ENCODE measurements at places on chromosomes 13 and 19.
A peak's percentile ranks its signal among the peaks of the same experiment; 100 is the strongest.

GRCh38 chr13:71524245-71524612 lies 342.8 kb downstream of the DACH1 start:
- no peak for DNase-seq

DNA sequence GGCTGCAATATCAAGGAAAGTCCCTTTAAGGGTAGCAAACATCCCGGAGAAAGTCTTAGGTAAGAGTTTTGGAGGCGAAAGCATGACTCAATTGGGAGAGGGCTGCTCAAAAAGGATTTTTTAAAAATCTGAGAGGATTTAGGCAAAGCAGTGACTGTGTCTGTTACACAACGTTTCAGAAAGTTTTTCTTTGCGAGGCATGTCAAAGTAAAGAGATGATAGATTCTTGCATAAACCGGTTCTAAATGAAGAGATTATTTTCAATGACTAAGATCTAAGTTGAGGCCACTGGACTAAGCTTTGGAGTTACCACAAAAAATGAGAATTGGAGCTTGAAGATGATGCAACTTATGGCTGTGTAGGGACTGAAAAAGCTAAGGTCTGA lies 43.7 kb upstream of the ENOX1 start:
- DNase-seq, result no peak

DNA sequence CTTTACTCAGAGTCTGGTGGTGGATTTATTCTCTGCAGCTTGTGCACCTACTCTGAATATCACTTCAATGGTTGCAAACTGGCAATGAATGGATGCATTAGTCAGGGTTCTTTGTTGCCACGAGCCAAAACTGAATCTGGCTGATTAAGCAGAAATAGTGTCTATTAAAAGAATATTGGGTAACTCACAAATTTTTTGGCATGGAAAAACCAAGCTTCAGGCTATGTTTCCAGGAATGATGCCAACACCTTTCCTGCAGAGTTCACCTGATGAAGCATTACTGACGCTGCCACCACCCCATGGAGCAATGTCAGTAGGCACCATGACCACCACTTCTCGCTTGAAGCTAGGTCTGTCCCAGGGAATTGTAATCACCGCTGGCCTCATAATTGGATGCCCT lies 597.8 kb upstream of the SLC10A2 start:
- DNase-seq, result no peak

DNA sequence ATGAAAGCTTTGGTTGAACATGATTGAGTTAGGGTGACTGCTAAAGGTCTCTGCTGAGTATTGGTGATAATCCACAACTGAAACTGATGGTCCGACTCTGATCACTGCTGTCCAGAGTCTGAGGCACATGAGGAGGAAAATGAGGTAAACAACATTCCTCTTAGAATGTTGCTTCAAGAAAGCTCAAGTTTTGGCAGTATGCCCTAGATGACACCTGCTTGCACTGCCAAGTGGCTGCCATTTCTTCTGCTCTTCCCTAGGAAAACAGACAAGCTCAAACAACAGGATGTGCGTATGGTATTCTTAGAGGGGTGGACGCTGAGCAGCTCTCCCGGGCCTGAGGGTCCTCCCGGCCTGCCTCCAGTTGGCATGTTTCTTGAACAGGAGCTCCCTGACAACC lies 15.2 kb upstream of the MTIF3 start:
- no peak for DNase-seq

DNA sequence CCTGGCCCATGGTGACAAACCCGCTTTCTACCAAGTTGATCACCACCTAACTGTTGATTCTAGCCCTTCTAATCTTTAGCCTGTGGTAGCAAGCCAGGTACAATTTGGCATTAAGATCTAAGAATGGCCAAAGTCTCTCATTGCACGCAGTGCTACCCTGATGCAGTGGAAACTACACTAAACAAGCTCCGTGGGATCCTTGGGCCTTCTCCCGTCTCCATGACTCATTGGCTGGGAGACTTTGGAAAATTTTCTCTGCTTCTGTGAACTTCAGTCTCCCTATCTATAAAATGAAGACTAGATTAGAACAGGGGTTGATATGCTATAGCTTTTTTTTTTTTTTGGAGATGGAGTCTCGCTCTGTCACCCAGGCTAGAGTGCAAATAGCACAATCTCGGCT lies 223.0 kb downstream of the TSHZ3 start:
- no peak for DNase-seq

- peak; percentile 1 for DNase-seq
Observed at GRCh38 chr13:39892721-39893685, 237.5 kb downstream of the COG6 start.

GRCh38 chr19:19487950-19488874 lies 27.1 kb downstream of the TSSK6 start:
- DNase-seq, result no peak

DNA sequence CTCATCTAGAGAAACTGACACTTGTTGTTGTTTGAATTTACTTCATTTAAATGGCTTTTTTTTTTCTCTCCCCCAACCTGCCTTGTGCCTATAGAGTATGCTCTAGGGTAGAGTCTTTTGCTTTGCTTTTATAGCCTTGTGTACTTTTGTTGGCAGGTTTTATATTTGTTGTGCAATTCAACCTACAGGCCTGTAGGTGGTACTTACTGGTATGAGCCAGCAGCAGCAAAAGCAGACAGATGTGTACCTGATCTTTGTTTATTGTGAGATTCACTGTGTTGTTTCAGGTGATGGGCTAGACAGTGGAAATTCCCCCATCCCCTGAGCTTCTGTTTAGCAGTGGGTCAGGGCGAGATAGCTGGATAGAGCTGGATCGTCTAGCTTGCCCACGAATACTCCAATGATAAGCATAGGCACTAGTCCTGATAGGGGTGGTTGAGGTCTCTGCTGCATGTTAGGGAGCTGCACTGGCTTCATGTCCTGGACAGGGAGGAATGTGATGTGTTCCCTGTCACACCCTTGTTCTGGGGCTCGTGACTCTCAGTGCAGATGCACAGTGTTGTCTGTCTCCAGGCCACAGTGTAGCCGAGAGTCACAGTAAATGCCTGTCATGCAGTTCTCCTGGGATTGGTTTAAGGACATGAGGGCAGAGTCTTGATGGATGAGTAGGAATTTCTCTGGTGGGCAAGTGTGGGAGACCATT lies 21.3 kb downstream of the DNAJC3 start:
- DNase-seq, result no peak

- no peak for DNase-seq
Observed at GRCh38 chr13:39326469-39327171, 276.4 kb downstream of the LHFPL6 start.

DNA sequence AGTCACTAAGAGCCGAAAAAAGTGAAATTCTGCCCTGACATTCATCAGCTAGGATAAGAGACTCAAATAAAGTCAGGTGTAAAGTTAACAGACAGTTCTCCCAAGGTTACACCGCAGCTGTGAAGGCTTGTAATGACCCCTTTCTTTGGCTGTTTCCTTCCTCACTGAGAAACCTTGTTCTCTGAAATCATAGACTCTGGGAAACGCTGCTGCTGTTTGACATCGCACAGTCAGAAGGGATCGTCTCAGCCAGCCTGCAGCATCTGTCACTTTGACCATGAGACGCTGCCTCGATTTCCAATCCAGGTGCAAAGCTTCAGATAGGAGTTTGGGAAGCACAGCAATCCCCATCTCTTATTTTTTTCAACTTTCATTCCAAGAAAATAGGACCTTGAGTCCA lies 678 bp downstream of the BCAT2 start:
- no peak for DNase-seq

DNA sequence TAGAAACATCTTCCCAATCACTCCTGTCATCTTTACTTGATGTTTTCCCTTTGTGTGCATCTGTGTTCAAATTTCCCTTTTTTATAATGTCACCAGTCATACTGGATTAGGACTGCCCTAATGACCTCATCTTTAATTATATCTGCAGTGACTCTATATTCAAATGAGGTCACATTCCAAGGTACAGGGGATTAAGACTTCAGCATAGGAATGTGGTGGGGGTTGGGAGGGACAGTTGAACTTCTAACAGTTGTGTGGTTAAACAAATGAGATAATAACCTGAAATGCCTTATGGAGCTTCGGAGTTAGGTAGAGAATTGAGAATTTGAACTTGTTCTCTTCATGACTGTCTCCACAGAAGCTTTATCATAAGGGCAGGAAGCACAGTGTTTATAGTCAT lies 23.0 kb downstream of the PAN3 start:
- no peak for DNase-seq

DNA sequence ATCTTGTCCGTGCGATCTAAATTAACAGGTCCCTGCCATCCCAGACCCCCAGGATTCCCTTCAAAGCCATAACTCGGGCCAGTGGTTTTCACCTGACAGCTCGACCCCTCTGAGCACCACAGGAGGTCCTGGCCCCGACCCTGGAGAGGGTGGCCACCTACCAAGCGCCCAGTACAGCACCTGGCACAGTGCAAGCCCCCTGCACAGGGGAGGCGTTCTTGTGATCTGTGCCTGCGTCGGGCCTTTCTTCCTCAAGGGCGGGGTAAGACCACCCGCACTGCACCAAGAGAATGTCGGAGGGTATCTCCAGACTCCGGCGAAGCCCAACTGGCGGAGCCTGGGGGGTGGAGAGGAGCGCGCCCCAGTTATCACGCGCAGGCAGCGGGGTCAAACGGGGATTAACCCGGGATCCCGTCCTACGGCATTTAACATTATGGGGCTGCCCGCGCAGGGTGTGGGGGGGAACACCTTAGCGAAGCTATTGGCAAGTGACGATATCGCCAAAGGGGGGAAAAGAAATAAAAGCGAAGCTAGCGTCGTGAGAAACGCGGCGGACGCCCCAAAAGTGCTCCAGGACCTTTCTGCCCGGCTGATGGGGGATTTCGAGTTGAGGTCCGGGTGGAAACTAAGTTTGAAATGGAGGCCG lies 1.3 kb upstream of the HNRNPL start:
- DNase-seq, result no peak

DNA sequence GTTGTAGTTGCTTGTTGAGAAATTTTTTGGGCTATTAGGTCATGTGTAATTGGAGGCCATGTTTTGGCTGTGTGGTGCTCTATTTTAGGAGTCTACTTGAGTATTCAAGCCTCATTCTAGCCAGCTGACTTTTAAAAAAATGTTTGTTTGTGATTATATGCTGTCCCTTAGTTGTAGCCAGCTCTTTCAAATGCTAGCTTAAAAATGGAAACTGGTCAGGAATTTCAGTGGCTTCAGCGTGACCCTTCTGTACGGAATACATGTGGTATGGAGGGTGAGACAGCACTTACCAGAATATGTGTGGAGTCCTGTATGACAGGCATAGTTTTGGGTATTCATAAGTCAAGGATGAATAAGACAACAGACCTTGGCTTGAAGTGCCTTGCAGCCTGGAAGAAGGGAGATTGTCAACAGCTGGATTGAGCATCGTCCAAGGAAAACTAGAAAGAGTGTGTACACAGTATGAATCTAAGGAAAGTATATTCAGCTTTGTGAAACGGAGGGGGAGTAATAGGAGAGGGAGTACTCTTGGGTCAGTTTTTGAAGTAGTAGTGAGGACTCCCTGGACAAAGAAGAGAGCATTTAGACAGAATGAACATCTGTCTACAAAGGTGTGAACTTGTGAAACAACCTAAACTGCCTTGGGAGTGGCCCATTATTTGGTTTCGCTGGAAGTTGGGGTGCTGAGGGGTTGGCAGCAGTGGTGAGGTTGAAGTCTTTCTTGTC lies 20.0 kb upstream of the WTIP start:
- DNase-seq, result no peak

GRCh38 chr13:65260946-65261891 lies 1968.9 kb downstream of the PCDH9 start:
- DNase-seq, result no peak

GRCh38 chr19:48346191-48346590 lies 17.5 kb downstream of the TMEM143 start:
- no peak for DNase-seq

DNA sequence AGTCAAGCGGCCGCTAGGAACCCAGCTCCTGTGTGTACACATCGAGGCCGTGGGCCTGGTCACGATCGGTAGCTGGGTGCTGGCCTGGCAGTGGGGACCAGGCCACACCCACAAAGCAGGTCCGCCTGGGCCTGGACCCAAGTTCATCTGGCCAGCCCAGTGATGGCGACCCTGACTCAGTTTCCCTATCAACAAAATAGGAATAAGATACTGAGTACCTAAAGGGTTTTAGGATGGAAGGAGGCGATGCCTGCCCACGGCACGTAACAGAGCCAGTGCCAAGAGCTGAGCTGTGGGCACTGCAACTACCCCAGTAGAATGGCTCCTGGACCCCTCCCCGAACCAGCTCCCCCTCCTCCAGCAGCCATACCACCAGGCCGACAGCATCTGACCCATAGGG lies 243.5 kb upstream of the SGCG start:
- DNase-seq, result no peak

GRCh38 chr13:79317856-79318255 lies 88.2 kb downstream of the RBM26 start:
- DNase-seq, result no peak

DNA sequence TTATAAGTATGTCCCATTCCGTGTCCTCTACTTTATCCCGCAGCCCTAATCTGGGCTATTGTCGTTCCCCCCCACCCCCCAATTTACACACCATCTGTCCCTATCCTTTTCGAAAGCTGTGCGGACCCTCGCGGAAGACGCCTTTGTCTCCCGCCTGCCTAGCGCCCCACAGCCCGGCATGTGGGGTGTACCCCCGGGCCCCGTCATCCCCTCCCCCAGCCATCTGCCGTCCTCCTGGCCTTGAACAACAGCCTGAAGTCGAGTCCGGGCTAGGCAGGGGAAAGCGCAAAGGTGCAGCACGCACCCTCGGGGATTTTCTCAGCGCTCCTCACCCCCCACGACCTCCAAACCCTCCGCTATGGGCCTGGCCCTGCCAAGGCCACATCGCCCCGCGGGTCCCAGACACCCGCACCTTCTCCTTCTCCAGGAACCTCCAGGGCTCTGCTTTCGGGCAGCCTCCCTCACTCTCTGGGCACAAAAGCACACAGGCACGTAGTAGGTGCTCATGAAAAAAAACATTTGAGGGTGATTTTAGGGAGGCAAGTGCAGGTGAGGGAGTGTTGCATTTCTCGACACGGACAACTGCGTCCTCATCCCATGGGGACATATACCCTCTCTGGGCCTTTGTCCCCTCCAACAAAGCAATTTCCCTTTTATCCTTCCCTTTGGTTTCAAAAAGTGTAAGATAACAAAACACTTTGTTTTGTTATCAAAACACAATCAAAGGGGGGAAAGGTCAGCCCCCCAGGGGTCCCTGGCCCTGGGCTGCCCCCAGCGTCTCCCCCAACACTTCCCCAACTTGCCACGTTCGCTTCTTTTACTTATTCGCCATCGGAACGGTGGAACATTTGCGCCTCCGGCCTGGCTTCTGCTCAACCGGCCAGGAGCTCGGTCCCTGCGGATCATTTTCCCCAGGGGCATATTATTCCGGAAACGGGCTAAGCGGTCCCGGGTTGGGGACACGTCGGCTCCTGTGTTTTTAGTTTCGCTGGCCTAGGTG lies 16.4 kb downstream of the CCDC124 start:
- DNase-seq, result no peak

GRCh38 chr19:13089139-13089856 lies 13.4 kb downstream of the LYL1 start:
- no peak for DNase-seq

GRCh38 chr13:48094781-48095502 lies at the start of gene MED4:
Gene MED4, minus strand, starts transcription at chr13:48095104. Its CDS starts 26 bp downstream, at chr13:48095078.
- peak; percentile 96 for DNase-seq

- DNase-seq, result no peak
Observed at GRCh38 chr13:21242236-21242635, 65.8 kb downstream of the MRPL57 start.
